ENCODE measurements at places on chromosomes 2 and 18.
A peak's percentile ranks its signal among the peaks of the same experiment; 100 is the strongest.

GRCh38 chr2:89848763-89849368 lies 1157.4 kb downstream of the RPIA start:
- DNase-seq = no peak

GRCh38 chr2:136217996-136218395 lies 100.0 kb upstream of the CXCR4 start:
- no peak for DNase-seq

DNA sequence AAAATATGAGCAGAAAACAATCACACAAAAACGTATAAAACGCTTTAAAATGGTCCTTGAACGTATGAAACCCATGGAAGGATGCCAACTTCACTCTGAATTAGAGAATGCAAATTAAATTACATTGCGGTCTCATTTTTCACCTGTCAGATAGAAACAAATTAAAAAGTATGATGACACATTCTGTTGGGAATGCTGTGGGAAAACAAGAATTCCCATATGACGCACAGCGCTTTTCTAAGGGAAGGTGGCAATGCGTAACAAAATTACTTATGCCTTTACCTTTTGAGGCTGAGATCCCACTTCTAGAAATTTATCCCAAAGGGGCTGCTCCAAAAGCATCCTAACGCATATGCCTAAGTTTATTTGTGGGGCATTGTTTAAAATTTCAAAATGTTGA lies 3.8 kb upstream of the RPS7 start:
- DNase-seq = peak; percentile 92

- DNase-seq = no peak
Observed at GRCh38 chr18:13175266-13175665, 43.3 kb upstream of the LDLRAD4 start.

GRCh38 chr2:38583524-38583923 lies 19.2 kb downstream of the HNRNPLL start:
- DNase-seq = no peak

All from A172 (cell line).